Stimulated activated CD4-positive, alpha-beta T cell treated with anti-CD3 and anti-CD28 coated beads, Interleukin-1b, Interleukin-23, amount 100 ng/mL, for 1 hour (primary cell): ENCODE measurements at places on chromosomes 5 and 9.

GRCh38 chr9:94534901-94535300 is 20.0 kb upstream of the PCAT7 start:
- no peak for DNase-seq

DNA sequence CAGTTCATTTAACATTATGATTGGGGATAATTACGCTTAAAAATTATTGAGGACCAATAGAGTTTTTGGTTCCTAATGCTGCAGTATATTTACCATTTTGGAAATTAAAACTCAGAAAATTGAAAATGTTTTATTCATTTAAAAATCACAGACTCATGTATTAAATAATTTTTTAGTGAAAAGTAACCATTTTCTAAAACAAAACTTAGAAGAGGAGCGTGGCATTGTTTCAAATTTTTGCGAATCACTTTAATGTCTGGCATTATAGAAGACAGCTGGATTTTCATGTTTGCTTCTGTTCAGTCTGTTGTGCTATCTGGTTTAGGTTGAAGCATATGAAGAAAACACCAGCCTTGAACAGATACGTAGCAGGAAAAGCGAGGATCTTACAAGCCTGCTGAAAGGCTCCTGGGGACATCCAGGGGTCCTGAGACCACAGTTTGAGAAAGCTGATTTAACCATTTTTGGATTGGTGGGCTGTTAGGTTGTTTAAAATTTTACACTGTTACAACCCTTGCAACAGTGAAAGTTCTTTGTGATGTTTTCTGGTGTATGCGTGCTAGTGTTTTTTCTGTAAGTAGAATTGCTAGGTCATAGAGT is 1.6 kb downstream of the ZFYVE16 start:
- no peak for DNase-seq

DNA sequence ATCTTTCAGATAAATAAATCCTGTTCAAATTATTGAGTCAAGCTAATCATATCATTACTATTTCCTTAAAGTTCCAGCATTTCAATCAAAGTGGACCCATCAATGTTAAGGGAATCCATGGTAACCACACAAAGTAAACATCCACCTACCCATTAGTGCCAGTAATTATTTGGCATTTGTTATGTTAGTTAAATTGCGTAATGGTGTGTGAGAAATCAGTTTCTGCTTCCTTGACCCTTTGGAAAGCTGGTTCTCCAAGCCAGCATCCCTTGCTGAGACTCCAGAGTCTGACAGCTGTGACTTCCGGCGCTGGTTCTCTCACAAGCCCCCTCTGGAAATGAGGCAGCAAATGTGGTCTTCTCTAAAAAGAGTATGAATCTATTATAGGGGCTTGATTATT is 308.6 kb upstream of the EFNA5 start:
- no peak for DNase-seq

DNA sequence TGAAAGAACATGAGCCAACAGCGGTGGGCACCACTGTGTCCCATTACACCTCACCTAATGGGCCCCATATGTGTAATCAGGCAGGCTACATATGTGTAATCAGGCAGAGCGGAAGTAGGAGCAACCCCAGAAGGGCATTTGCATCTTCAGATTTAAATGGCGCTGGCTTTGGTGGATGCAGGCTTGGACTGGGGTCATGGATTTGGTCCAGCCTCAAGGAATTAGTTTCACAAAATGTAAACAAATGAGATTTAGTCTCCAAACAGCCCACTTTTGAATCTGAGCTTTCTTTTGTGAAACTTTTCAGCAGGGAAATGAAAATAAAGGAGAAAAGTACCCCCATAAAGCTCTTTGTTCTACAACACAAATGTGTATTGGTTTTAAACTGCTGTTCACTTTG is 161.3 kb downstream of the LPAR1 start:
- DNase-seq = no peak

GRCh38 chr9:78326564-78326963 is 29.6 kb downstream of the PSAT1 start:
- no peak for DNase-seq

- no peak for DNase-seq
Measured at GRCh38 chr9:93952784-93953495, 2.2 kb downstream of the BARX1 start.

- no peak for DNase-seq
Measured at GRCh38 chr9:6415266-6415665, 2.3 kb downstream of the UHRF2 start.

GRCh38 chr9:101026824-101027223 is 1.7 kb upstream of the PLPPR1 start:
- DNase-seq = no peak

GRCh38 chr9:116269250-116269649 is 115.7 kb downstream of the PAPPA start:
- DNase-seq = no peak

DNA sequence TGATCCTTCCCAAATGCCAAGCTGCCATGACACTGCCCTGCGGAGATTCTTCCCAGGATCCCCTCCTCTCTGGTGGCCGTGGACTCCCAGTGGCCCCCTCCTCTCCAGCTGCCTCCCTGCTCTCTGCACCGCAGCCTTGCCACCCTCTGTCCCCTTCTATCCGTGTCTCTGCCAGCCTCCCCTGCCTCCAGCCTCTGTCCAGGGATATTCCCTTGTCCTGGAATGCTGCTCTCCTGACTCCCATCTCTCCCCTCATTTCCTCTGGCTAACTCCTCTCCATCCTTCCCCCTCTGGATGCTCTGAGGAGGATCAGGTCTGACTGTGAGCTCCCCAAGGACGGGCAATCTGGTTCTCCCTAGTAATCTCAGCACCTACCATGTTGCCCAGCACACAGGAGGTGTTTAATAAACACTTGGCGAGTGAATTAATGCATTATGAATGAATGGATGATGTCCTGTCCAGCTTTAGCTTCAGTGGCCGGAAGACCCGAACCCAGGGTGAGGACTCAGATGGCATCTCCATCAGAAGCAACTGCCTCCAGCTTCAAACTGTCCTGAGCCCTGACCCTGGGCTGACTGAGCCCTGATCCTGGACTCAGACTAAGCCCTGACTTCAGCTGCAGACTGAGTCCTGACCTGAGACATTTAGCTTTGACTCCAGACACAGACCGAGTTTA is 7.5 kb upstream of the CRB2 start:
- DNase-seq = no peak

- no peak for DNase-seq
Measured at GRCh38 chr5:175711472-175712312, 53.8 kb downstream of the HRH2 start.

GRCh38 chr5:148909766-148910165 is 83.4 kb downstream of the ADRB2 start:
- DNase-seq = no peak

DNA sequence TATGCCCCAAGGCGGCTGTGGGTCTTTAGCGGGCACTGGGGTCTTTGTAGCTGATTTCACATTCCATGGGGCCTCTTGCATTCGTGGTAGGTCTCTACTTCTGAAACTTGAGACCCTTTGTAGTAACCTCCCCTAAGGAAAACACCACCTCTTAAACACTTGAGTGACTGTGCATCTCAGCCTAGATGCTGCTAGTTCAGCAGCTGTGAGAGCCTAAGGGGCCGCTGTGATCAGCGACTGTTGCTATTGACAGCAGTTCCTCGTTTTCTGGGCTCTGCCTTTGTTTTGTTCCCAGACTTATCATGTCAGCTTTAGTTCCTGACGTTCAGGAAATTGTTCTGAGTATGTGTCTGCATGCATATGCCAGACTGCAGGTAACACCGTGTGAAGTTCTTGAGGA is 171.2 kb downstream of the HSPA4 start:
- no peak for DNase-seq

DNA sequence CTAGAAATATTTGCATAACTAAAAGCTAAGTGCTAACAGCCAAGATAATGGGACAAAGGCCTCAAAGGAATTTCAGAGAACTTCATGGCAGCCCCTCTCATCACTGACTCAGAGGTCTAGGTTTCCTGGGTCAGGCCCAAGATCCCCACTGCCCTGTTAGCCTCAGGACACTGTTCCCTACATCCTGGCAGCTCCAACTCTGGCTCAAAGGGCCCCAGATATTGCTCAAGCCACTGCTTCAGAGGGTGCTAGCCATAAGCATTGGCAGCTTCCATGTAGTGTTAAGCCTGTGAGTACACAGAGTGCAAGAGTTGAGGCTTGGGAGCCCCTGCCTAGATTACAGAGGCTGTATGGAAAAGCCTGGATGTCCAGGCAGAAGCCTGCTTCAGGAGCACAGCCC is 998.1 kb downstream of the TLE1 start:
- no peak for DNase-seq

- DNase-seq = no peak
Measured at GRCh38 chr9:113307396-113307975, 4.3 kb upstream of the RNF183 start.

GRCh38 chr9:88230612-88231011 is 92.3 kb upstream of the SPATA31C2 start:
- DNase-seq = no peak

- DNase-seq = no peak
Measured at GRCh38 chr5:40355846-40356245, 323.9 kb upstream of the PTGER4 start.

GRCh38 chr9:804026-804425 is 37.5 kb upstream of the DMRT1 start:
- DNase-seq = no peak

GRCh38 chr9:115393976-115394775 is 276.2 kb upstream of the TNC start:
- DNase-seq = no peak

GRCh38 chr9:7094576-7094975 is 336.8 kb downstream of the KDM4C start:
- DNase-seq = no peak

GRCh38 chr9:27453860-27454553 is 70.1 kb upstream of the IFNK start:
- DNase-seq = no peak

DNA sequence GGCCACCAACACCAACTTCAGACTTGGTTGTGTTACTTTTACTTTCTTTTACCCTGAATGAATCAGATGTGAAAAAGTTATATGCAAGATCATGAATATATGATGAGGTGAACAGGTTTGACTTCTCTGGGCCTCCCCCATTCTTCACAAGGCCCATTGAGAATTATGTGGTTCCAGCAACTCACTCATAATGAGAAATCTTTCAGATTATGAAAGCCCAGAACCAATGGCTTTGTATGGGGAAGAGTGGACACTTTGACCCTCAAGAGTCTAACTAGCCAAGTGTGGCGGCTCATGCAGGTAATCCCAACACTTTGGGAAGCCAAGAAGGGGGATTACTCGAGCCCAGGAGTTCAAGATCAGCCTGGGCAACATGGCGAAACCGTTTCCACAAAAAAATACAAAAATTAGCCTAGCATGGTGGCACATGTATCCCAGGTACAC is 16.1 kb upstream of the LNPEP start:
- DNase-seq = no peak

GRCh38 chr5:94802450-94802849 is 184.0 kb downstream of the SLF1 start:
- no peak for DNase-seq
